AG04450 (cell line): ENCODE measurements at places on chromosomes 4 and X. TPM values are rescaled to one million over a fixed set of nuclear protein-coding genes. Genes with fewer than 3 reads are reported as not detected.
A peak's percentile ranks its signal among the peaks of the same experiment; 100 is the strongest.

Gene MBNL3
- polyA plus RNA-seq = 1.1 and 1.2 TPM in 2 replicates

Gene RP2
- polyA plus RNA-seq = 12.5 and 16.6 TPM in 2 replicates

GRCh38 chr4:158750379-158750778 lies 18.4 kb upstream of the FNIP2 start:
- peak; percentile 63 for DNase-seq

DNA sequence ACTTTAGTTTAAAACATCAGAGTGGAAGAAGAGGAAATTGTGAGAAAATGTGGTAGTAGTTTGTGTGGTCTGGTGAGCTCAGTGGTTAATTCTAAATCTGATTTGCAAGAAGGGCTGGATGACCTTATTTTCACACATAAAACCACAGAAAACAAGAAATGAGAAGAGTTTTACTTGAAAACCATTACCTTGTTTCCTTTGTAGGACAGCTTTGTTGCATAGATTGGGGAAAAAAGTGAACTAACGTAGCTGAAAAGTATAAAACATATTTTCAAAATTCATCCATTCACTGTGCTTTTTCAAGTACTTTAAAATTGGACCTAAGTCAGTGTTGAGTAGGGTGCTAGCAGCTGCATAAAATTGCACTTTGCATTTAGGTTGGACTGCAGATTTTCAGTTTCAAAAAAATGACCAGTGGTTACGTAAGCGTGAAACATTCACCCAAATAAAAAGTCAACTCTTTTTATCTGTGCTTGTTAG lies 211.3 kb downstream of the ARHGAP10 start:
- no peak for DNase-seq

- no peak for DNase-seq
Measured at GRCh38 chr4:125358453-125358852, 43.7 kb downstream of the FAT4 start.
